GM04503 (cell line): ENCODE measurements at places on chromosomes 7 and 10.

DNA sequence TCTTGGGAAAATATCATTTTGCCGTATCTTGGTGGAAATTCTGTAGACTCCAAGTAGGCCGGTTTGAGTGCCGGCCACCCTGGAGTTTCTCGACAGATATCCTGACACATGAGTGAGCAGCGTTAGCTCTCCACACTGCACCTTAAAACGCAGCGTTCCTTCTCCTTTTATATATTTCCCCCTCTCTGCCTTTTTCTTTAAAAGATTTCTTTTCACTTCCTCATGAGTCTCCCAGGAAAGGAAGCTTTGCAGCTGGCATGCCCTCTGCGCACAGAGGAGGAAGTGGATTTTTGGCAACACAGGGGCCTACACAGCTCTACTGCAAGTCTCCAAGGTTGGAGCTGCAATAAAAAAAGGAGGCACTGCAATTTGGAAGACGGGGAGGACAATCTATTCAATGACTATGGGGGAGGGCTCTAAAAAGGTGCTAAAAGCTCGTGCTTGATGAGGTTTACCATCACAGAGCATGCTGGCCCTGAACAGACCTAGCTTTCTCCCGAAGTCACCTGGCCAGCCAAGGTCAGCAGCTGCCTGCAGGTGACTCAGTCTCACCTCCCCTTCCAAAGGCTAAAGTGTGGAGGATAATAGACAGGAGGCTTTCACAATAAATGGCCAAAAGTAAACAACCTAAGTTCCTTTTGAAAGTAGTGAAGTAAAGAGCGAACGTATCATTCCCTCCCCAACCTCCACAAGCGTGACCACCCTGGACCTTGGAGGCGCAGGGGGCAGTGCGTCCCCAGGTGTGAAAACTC, 252.8 kb downstream of the ZMYND11 start:
- no peak for DNase-seq

- DNase-seq, result peak; percentile 95
Observed at GRCh38 chr10:100890673-100891317, 22.0 kb upstream of the SLF2 start.

DNA sequence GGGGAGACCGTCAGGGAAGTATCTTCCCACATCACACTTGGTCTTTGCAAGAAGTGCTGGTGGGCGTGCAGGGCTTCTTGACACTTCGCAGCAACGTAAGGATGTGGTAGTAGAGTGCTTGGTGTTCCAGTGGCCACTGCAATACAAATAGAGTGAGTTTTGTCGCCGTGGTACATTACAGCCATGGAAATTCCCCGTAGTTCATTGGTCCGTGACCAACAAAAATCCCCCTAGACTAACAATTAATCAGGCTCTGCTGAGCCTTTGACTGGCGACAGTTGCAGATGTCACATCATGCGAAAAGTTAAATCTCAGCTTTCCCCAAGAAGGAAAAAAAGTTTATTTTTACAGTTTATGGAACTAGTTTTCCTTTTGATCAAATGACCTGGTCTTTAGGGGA, 134.7 kb downstream of the MGMT start:
- DNase-seq, result no peak

DNA sequence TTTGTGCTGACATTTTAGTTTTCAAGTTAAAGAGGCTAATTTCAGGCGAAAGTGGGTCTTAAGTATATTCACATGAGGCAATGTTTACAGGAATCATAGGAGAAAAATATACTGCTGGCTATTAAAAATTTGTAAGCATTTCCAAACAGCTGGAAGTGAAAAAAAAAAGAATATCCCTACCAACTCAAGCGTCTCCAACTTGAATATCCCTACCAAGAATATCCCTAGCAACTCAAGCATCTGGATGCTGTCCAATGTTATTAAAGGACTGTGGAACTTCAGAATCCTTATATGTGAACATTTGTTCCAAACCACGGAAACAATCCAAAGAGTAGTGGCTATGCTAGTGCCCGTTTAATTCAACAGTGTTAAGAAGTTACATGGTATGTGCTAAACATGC, 1303.0 kb downstream of the GATA3 start:
- no peak for DNase-seq

DNA sequence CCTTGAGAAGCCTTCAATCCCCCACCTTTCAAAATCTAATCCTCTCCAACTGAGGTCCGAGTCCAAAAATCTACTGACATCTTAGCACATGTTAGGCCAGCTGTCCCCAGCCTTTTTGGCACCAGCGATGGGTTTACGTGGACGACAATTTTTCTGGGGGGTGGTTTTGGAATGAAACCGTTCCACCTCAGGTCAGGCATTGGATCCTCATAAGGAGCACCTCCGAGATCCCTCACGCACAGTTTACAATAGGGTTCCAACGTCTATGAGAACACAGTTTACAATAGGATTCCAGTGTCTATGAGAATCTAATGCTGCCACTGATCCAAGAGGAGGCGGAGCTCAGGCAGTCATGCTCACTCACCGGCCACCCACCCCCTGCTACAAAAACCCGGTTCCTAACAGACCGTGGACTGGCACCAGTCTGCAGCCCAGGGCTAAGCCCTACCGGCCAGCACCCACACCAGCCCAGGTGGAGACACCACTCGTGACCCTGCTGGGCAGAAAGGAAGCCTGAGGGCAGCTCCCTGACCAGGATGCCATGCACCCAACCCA, 107.6 kb downstream of the DIP2C start:
- DNase-seq, result no peak

GRCh38 chr10:79220307-79220706, 127.0 kb upstream of the PPIF start:
- no peak for DNase-seq

DNA sequence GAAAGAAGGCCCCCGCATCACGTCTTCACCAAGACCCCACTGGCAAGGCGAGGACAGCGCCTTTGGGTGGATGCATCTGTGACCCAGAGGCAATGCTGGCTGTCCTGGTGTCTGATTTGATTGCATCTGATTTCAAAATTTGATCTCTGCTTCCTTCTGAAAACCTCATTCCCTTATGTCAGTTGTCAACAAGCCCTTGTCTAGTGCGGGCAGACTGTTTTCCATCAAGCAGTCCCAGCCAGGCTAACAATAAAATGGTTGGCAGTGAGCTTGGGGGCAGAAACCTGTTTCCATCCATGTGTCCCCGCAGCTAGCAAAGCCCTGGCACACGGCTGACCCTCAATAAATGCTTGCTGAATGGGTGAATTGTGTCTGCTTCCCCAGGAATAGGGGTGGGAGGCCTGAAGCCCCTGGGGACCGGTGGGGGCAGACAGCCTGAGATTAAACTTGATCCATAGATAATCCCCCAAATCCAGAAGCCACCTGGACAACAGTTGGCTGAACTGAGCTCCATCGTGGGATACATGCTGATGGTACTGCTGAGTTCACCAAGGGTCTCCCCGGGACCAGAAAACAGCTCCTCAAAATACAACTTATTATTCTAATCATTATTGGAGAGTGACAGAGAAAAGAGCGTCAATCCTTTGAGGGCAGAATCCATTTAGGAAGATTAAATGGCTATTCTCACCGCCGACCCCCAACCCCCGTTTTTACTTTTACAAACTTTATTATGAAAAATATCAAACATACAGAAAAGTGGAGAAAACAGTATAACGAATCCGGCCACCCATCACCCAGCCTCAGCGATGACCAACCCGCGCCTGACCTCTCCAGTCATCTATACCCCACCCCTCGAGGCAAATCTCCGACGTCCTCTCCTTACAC, 912 bp upstream of the DUSP5 start:
- DNase-seq, result no peak

DNA sequence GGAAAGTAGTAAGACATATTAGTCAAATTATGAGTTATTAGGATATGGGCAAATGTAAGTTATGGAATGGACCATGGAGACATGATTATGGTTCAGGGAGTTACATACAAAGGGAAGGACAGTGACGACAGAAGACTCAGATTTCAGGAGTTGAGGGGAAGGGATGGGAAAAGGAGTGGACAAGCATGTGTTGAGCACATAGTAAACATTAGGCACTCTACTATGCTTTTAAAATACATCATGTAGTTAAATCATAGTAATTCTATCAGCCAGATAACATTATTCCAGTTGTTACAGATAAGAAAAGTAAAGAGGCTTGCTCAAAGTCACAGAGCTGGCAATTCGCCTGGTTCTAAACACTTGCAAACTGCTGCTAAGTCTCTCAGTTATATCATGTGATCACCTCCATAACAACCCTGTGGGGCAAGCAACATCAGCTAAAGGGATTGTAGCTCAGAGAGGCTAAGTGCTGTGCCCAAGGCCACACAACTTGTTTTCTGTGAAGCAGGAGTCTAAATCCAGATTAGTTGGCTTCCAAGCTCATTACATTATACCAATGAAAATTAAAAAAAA, 115.2 kb upstream of the MDFIC start:
- DNase-seq, result no peak

GRCh38 chr10:117699436-117700075, 157.0 kb downstream of the EMX2 start:
- DNase-seq, result peak; percentile 80

DNA sequence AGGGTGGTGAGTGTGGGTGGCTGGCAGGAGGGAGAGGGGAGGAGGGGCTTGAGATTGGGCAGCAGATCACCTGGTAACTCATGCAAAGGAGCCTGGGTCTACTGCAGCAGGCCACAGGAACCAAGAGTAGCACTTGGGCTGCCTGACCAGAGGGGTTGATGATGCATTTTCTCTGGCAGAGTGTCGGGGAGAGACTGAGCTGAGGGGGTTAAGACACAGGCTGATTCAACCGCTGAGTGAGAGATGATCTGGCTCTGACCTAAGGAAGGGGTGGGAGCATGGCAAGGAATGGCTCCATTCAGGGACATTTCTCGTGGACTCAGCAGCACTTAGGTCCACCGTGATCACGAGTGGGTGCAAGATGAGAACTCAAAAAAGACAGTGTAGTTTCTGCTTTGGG, 115.5 kb upstream of the STK17A start:
- DNase-seq, result no peak
